ENCODE measurements at places on chromosomes 1 and 21. TPM values are rescaled to one million over a fixed set of nuclear protein-coding genes. Genes with fewer than 3 reads are reported as not detected.

DNA sequence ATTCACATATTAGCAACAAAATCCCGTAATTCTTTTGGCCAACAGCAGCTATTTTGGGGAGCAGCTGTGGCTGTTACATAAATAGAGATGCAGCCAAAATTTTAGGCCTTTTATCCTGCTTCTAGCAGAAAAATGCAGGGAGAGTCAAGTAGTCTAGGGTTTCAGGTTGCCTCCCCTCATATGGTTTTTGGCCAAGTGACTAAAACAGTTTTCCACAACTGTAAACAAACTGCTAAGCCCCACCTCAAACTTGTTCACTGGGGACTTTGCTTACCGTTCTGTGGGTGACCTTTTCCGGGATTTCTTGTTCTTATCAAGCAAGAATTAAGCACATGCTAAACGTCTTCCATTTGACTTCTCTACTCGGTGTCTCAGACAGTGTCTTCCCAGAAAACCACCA, 133.4 kb downstream of the EDEM3 start:
- no peak overlapping the region for H3K4me3 ChIP-seq
- peak overlapping the region; percentile 96 for H3K27ac ChIP-seq
- peak; percentile 98 for DNase-seq
- no peaks in the 10 kb centered on the region for H3K27me3 ChIP-seq
- peaks cover 3% of the 10 kb centered on the region for H3K36me3 ChIP-seq

DNA sequence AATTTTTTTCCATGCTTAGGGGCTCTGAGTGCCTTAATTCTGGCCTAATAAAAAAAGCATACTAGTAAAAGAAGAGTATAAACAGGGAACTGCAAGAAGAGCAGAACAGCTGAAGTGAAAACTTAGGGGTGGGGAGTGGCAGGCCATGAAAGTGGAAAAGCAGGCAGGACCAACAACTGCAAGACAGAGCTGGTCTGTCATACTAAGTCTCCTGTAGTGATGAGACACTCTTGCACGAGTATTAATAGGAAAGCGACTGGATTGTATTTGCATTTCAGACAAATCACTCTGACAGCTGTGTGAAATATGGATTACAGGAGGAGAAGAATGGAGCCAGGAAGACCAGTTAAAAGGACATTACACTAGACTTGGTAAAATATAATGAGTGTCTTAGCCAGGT, 449.9 kb downstream of the NUF2 start:
- DNase-seq: peak; percentile 17
- no peaks in the 10 kb centered on the region for H3K36me3 ChIP-seq
- no peaks in the 10 kb centered on the region for H3K27me3 ChIP-seq

DNA sequence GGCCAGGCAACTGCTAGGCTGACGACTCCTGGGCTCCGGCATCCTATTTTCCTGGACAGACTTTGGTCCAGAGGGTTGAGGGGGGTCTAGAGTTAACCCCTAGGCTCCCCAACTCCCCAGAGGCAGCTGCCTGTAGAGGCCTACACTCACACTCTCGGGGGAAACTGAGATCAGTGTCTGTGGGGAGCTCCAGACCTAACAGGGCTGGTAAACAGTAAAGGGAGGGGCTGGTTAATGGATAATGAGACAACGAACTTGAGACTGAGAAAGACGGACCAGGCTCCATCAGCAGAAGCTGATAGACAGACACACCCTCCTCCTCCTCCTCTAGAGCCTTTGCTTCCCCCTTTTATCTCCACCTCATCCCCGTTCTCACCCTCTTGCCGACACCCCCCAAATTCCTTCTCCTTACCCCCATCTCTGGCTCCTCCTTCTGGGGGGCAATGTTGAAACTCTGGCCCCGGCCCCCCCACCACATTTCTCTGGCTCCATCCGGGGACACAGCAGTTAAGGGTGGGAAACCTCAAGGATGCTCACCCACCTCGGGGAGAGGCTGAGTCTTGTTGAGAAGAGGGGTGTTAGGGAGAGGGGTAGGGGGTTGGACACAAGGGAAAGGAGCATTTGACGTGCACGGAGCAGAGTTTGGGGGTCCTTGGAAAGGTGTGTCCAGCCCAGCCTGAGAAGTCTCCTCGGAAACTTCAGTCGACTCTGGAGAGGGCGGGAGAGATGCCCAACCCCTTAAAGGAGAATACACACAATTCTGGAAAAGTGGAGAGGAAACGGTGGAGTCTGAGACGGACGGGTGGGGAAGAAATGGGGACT, at the start of gene MTMR11:
Gene MTMR11 (minus strand): TSS at position 710 of the 822 bp plus-strand sequence. CDS start 232 bp downstream, at position 478.
- H3K4me1 ChIP-seq: peaks cover 48% of the 10 kb centered on the region
- H3K36me3 ChIP-seq: peaks cover 10% of the 10 kb centered on the region
- no peaks in the 10 kb centered on the region for H3K27me3 ChIP-seq

GRCh38 chr1:174768949-174769348, 230.8 kb upstream of the CACYBP start:
- H3K36me3 ChIP-seq: no peaks in the 10 kb centered on the region
- H3K4me3 ChIP-seq: no peak overlapping the region
- no peak overlapping the region for H3K27ac ChIP-seq

DNA sequence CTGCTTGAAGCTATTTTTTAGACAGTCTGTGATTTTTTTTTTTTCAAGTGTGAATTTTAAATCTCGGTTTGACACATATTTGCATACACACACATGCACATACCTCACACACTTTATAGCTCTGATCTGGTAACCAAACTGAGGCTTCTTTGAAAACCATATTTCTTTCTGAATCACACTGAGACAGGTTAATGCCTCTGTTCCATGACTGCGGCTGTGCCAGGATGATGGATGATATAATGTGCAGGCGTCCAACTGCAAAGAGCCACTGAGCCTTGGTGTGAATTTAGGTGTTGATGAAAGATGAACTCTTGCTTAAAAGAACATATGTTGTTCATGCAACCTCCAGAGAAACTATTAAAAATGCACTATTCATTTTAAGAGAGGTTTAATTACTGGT, 504.0 kb upstream of the OLFM3 start:
- no peaks in the 10 kb centered on the region for H3K27me3 ChIP-seq
- no peak for DNase-seq
- no peaks in the 10 kb centered on the region for H3K4me1 ChIP-seq
- H3K36me3 ChIP-seq: no peaks in the 10 kb centered on the region
- H3K4me3 ChIP-seq: no peak overlapping the region

GRCh38 chr1:94753171-94753972, 66.8 kb upstream of the SLC44A3 start:
- no peak for DNase-seq
- H3K4me1 ChIP-seq: peaks cover 10% of the 10 kb centered on the region
- no peak overlapping the region for H3K4me3 ChIP-seq
- H3K36me3 ChIP-seq: no peaks in the 10 kb centered on the region

DNA sequence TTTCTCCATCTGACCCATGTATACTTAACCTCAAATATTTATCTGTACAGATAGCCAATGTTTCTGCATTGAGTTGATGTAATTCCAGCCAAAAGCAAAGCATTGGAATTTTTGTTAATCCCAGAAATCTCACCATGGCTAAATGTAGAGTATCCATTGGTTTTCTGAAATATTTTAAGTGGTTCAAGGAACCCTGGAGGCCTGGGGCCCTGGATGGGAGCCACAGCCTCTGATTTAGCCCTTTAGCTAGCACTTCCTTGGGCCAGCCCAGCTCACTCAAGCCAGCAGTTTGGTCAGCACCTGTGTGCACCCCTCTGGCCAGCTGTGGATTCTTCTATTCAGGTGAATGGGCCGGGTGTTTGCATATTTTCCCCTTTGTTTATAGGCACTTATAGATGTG, 18.8 kb upstream of the EPS8L3 start:
- H3K4me3 ChIP-seq: no peak overlapping the region
- peak overlapping the region; percentile 7 for H3K27ac ChIP-seq
- DNase-seq: peak; percentile 66
- no peaks in the 10 kb centered on the region for H3K36me3 ChIP-seq

DNA sequence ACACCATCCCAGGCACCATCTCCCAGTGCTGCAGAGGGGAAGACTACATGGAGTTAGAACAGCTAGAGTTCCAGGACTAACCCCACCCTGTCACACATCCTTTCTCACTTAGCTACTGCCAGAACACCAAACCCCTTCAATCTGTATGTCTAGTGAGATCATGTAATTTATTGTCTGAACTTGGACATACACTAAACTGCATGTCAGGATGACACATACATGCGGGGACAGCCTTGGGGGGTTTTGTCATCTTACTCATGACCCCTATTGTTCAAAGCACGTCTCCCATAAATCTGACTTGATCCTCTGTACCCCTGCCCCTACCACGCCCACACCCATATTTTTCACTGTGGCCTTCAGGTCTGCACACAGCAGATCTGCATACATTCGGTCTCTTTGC, 71.3 kb downstream of the GABPA start:
- no peak for DNase-seq
- no peak overlapping the region for H3K27ac ChIP-seq

The UBASH3A gene
- 0.04 TPM for total RNA-seq

The CD1E gene
- 0.18 TPM for total RNA-seq

The CXADR gene
- total RNA-seq: 0.44 TPM

The GBP5 gene
- total RNA-seq: 0.44 TPM

The SERPINC1 gene
- 0.13 TPM for total RNA-seq

The TXNIP gene
- 411 TPM for total RNA-seq

The DNTTIP2 gene
- total RNA-seq: 35.6 TPM

All from muscle of leg (tissue), 16 donors.